ENCODE measurements at places on chromosomes 1 and 21. TPM values are rescaled to one million over a fixed set of nuclear protein-coding genes. Genes with fewer than 3 reads are reported as not detected.

LEFTY2 gene
- 0.48 TPM for total RNA-seq

CCDC30 gene
- total RNA-seq = 21.4 TPM

C1orf105 gene
- not detected for total RNA-seq

EXO1 gene
- total RNA-seq = 1.3 TPM

GRCh38 chr1:41051022-41051421, 29.5 kb upstream of the SLFNL1 start:
- DNase-seq = no peak

GRCh38 chr1:73577206-73577605, 620.8 kb downstream of the LRRIQ3 start:
- no peak for DNase-seq

- DNase-seq = no peak
Measured at GRCh38 chr1:232542633-232543593, 87.0 kb downstream of the SIPA1L2 start.

GRCh38 chr1:171251042-171251951, 3.0 kb downstream of the FMO1 start:
- DNase-seq = peak; percentile 88

DNA sequence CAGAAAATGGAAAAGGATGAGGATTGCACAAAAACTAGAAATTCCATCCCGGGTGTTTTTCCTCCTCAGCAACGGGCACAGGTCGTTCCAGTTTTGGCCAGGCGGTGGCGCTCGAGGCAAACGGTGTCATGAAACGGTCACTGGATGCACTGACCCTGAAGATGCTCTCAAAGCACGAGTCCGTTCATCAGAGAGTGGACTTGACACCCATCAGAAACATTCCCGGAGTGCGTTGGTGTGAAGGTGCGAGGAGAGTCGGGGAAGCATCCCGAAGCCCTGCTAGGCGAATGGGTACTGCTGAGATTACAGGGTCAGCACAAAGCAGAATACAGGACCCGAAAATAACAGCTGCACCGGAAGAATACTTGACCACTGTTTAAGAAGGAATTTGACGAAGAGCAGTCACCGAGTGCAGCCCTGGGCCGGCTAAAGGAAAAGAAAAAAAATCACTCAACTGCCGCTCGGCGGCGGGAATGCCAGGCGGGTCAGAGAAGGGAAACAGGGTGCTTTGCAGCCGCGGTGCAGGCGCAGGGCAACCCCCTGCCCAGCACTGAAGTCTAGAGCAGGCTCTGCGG, 71.7 kb upstream of the ETS2 start:
- DNase-seq = peak; percentile 90

DNA sequence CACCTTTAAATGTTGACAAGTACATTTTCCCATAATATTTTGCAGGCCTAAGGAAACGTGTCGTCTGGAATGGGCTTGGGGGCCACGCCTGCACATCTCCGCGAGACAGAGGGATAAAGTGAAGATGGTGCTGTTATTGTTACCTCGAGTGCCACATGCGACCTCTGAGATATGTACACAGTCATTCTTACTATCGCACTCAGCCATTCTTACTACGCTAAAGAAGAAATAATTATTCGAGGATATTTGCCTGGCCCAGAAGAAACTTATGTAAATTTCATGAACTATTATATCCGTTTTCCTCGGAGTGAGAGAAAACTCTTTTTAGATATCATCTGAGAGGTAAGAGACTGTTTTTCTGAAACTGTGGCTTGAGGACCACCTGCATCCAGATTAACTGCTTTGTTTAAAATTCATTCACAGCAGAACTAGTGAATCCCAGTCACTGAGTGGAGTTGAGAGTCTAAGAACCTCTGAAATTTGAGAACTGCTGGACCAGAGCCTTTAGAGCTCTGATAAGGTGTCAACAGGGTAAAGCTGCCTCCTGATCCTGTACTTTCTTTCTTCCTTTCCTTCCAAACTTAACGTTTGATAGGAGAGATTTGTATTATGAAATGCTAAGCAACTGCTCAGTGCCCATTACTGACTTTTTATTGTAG, 811 bp downstream of the EXO1 start:
- no peak for DNase-seq

- DNase-seq = no peak
Measured at GRCh38 chr1:159172614-159173291, 1.3 kb downstream of the CADM3 start.

GRCh38 chr1:27686223-27686990, 14.4 kb upstream of the IFI6 start:
- DNase-seq = no peak

- no peak for DNase-seq
Measured at GRCh38 chr1:33971913-33972312, 108.0 kb downstream of the HMGB4 start.

DNA sequence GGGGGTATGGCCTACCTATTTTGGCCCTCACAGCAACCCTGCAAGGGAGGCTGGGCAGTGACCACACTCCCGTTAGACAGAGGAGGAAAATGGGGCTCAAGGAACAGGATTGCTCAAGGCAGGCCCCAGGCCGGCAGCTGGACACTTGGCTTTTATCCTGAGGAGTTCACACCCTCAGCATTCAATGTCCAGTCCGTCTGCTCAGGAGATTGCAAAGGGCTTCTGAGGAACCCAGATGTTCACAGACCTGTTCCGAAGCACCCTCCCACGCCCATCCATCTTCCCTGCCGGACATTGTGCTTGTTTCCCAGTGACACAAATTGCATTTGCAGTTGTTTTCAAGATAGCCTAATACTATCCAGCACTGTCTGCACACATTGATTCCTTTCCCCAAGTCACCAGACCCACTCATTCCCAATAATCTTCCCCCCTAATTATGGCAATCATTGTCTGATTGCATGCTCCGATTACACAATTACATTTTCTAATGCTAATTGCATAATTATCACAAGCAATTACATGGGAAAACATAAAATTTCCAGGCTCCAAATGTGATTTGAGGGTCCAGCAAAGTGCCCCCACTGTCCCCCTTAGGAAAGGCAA, 4.3 kb upstream of the UBL4B start:
- DNase-seq = no peak

- no peak for DNase-seq
Measured at GRCh38 chr1:151820940-151821339, 10.7 kb downstream of the RORC start.

DNA sequence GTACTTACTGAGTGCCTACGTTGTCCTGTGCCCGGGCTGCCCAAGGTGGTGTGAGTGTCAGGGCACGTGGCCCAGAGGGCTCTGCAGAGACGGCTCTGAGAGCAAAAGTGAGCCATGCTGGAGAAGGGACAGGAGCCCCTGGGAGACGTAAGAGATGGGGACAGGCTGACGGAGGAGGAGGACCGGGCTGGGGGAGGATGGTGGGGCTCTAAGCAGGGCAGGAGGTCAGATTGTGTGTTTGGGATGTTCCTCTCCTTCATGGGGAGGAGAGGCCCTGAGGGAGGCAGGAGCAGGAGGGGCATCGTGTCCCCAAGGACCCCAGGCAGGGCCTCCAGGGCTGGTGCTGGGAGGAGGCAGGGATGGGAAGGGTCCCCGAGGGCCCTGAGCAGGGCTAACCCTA, 158.9 kb downstream of the PCBP3 start:
- DNase-seq = no peak

DNA sequence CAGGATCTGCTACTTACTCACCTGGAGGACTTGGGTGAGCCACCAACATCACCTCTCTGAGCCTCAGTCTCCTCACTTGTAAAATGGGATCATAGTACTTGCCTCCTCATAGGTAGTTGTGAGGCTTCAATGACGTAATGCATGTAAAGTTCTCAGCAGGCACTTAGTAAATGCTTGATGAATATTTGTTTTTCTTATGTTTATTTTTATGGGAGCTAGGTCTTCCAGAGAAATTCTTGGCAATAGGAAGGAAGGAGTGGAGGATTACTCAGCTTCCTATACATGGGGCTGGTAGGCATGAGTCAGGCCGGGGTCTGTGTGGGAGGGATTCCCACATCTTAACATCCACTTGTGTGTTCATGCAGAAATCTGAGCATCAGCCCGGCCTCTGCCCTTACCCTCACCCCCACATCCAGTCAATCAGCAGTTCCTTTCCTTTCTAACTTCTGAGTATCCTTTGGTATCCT, 95.4 kb upstream of the USP24 start:
- no peak for DNase-seq

GRCh38 chr1:169699707-169700106, 11.7 kb downstream of the SELL start:
- no peak for DNase-seq

GRCh38 chr21:45880097-45881068, 101.2 kb upstream of the COL6A1 start:
- DNase-seq = peak; percentile 61

- DNase-seq = no peak
Measured at GRCh38 chr1:235207209-235207565, 46.1 kb upstream of the RBM34 start.

DNA sequence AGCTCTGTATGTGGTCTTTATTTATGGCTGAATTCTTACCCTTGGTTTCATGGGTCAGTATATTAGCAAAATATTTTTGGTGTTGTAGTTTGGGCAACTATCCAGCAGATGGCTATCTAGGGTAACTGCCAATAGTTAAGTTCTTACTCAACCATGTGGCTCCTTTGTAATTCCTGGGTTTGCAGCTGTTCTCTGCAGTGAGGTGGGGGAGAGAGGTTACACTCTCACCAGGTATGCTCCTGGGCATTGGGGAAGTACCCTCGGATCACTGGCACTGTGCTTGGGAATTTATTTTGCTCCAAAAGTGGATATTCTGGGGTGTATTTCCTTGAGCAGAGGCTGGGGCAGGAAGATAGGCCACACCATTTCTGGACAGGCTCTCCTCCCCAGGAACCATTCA, 436.7 kb upstream of the TMPRSS15 start:
- no peak for DNase-seq

DNA sequence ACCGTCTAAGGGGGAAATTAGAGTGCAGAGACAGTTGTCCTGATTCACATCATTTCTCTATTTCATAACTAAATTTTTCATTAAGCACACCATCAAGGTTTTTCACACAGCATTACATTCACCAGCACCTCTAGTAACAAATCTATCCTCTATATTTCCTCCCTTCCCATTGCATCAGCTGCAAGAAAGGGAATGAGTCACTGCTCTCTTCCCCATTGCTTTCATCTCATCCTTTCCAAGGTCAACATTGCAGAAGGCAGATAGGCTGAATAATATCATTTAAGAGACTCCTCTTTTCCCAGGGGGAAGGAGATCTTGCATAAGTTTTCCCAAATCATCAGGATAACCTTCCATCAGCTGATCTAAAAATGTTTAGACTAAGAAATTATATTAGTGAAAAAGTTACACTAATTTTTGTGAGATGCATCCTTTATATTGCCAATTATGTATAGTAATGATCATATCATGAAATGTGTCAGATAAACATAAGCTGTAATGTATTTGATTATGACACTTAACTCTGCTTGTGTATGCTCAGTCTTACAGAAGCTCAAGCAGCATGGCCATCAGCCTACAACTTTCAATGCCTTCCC, 4.3 kb downstream of the INTS7 start:
- DNase-seq = no peak
